ENCODE measurements at places on chromosomes 6 and 20. TPM values are rescaled to one million over a fixed set of nuclear protein-coding genes. Genes with fewer than 3 reads are reported as not detected.

DNA sequence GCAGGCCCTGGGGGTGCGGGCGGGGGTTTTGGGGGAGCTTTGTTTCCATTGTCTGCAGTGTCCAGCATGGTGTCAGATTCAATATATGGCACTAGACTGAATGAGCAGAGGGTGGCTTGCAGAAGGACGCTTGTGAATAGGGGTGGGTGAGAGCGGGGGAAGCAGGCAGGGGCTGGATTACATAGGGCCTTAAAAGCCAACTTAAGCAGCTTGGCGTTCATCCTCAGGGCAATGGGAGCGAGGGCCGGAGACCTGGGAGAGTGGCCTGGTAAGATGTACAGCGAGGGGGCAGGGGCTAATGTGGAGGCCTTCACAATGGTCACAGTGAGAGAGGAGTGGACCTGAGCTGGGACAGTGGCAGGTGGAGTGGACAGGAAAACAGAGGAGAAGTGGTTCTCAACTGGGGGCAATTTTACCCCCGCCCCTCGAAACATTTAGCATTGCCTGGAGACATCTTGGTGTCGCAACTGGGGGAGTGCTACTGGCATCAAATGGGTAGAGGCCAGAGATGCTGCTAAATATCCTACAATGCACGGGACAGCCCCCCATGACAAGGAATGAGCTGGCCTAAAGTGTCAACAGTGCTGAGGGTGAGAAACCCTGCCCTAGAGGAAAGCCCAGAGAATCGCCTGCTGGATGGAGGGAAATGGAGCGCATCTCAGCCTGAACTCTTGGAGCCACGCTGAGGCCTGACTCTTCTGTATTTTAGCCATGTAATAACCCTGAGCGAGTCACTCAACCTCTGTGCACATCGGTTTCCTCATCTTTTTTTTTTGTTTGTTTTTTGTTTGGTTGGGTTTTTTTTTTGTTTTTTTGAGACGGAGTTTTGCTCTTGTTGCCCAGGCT lies 15.1 kb upstream of the BAK1 start:
- no peak for DNase-seq

GRCh38 chr20:1505361-1505760 lies 14.1 kb upstream of the SIRPB2 start:
- no peak for DNase-seq

DNA sequence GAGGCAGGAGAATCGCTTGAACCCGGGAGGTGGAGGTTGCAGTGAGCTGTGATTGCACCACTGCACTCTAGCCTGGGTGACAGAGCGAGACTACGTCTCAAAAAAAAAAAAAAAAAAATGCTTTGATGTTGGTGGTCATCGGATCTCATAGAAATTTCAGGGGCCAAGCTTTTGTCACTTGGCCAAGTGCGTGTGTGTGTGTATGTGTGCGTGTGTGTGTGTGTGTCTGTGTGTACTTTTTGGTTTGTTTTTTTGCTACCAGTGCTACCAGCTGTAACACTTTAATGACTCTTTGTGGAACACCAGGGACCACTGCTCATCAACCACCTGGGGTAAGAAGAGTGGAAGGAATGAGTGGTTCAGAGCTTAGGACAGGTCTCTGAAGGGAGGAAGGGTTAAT lies 49.7 kb downstream of the TRAF3IP2 start:
- no peak for DNase-seq

DNA sequence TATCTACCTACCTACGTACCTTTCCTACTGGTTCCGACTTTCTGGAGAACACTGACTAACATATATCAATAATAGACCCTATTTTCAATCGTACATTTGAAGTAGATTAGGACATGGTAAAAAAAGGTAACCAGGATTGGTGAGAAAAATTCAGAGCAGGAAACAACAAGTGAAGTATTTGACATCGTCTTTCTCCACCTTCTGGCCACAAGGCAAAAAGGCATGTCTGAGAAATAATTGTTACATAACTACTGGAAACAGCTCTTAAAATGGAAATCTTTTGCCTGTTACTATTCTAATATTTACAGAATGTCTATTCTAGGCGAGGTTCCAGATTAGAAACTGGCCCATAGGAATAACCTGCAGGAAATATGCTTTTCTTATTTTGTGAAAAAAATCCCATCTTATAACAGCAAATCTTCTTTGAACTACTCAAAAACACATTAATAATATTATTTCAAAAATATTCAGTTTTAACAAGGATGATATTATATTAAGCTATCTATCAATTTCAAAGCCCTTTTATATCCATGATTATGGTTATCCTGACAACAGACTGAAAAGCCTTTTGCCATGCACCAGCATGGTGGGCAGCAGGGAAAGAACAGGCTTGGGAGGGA lies 80.8 kb downstream of the RCAN2 start:
- DNase-seq: no peak

DNA sequence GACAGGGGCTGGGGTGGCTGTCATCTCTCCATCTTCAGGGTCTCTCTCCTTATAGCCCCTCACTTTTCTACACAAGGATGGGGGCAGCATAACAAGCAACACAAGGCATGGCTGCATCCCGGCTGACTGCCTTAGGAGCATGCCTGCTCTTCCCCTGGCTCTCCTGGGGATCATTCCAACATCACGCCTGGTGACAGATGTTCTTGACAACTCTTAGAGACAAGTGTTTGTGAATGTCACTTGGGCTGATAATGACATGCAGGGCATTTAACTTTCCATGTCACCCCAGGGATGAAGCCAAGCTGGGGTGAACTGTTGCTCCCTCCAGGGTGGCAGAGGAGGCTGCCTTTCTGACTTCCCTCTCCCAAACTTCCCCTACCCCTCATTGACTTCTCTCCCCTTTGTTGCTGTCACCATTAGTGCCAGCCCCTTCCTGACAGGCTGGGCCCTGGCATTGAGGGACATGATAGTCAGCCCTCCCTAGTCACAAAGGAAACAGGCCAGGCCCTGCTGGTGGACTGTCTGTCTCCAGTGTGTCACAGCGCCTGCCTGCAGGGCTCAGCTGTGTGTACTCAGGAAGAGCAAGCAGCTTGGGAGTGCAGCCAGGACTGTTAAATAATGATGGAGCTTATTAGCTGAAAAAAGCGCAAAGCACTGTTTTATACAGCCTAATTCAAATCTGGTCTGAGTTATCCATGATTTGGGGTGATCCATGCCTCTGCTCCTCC lies 161.8 kb downstream of the LRFN2 start:
- no peak for DNase-seq

DNA sequence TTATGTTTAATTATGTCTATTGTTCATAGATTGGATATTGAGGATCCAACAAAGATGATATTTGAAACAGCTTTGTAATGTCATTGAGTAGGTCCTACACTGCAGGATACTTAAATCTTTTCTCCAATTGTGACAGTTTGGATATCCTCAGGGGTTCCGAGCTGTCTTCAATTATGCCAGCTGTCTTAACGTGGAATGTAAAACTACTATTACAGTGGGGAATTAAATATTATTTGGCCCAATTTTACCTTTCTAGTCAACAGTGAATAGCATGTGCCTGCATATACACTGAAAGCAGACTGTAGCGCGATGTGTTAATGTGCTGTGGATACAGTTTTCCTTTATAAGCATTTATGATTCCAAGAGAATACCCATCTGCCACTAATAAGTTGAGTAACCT lies 156.9 kb downstream of the GRIK2 start:
- no peak for DNase-seq

DNA sequence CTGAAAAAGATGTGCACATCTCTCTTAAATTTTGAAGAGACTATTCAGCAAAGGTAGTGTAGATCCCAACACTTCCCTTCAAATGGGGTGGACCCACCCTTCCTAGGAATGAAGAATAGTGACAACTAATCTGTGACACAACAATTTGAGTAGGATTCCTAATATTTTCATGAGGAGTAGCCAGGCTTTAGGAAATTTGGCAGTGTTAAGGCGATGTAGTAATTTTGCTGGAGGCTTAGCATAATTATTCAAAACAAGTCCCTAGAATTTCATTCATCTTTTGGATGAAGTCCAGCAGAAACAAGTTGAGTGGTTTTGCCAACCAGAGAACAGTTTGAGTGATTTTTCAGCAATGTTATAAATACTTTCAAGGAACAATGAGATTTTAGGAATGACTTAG lies 52.4 kb downstream of the ELOVL4 start:
- no peak for DNase-seq

GRCh38 chr6:155240905-155241600 lies 22.8 kb upstream of the CLDN20 start:
- no peak for DNase-seq

DNA sequence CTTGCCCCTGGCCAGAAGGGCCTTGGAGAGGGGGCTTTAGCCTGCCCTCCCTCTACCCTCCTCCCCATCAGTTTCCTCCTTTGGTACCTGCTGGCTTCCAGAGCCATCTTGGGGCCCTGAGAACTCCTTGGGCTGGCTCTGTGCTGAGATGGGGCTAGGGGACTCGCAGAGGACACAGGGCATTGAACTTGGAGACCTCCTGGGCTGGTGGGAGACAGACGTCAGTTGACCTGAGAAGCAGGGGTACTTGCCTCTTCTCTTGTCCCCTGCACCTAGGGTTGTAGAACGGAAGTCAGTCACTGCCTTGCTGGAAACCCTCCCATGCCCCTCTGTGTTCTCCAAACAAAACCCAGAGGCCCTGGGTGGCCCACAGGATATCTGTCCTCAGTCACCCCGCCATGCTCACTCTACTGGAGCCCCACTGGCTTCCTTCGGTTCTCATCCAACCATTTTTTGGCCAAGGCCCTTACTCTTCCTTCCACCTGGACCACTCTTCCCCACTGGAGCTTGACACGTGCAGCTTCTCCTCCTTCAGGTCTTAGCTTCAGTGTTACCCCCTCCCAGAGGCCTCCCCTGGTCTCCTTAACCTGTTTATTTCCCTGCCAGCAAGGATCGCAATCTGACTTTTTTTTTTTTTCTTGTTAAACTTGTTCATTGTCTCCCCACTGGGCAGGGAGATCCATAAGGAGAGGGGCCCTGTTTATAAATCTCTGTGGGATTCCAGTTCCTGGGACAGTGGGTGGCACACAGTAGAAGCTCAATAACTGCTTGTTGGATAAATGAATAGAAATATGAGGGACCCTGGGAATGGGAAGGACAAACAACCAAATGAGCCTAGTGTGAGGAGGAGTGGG lies 971 bp downstream of the RBCK1 start:
- no peak for DNase-seq

DNA sequence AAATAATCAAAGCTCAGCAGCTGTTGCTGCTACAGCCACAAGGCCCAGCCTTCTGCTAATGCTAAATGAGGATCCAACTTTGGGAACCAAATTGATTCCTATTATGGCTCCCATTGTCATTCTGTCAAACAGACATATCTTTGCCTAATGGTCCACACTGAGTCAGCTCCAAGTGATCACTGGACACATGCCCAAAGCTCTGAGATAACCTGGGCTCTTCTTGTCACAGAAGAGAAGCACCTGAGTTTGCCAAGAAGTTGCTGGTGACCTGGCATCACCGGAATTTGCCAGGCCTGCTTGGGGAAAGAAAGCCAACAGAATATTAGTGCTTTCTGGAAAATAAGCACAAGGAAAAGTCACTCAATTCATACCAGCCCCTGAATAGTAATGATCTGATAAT lies 5.8 kb downstream of the TNFRSF21 start:
- no peak for DNase-seq

DNA sequence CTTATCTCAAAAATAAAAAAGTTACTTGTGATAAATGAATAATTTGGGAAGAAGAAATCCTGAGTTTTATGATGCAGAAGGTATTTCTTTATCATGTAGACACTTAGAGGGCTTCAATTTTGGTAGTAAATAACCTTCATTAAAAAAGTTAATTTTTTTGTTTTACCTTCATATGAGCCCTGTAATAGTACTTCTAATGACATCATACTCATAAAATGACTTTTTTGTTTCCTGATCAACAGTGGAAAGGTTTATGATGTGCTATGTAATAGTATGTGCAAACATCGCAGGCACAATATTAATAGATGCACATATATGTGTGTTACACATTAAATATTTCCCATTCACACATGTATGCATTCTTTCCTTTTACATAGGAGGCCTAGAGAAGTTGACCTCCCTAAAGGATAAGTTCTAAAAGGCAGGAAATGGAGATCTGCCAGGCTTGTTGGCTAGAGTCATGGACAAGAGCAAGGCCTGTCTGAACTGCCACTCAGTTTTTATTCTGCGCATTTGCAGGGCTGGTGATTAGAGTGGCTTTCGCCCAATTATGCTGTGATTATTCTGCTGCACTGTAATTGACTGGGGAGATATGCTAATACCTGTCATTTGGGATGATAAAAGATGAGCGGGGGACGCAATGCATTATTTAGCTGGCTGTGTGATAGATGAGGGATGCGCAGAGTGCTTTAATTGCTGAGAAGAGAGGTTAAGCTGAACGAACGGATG lies 272.6 kb downstream of the TMEM242 start:
- no peak for DNase-seq

- no peak for DNase-seq
Observed at GRCh38 chr6:41289815-41290214, 3.3 kb upstream of the TREM1 start.

- DNase-seq: no peak
Observed at GRCh38 chr6:85157311-85157710, 292.6 kb upstream of the NT5E start.

- no peak for DNase-seq
Observed at GRCh38 chr20:1945660-1946059, 48.2 kb downstream of the PDYN start.

GRCh38 chr6:126548300-126548699 lies 208.4 kb downstream of the CENPW start:
- DNase-seq: no peak

- DNase-seq: no peak
Observed at GRCh38 chr6:31287619-31288018, 15.7 kb upstream of the HLA-C start.

DNA sequence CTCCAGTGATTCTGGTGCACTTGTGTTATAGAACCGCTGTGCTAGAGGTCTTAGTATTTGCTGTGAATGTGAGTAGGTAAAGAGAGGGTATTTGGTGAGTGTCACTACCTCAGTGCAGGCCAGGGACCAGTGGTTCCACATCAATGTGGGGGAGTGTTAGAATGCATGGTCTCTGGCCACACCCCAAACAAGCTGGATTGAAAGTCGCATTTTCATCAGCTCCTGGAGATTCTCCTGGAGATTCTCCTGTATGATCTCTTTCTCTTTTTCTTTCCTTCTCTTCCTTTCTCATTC lies 26.8 kb upstream of the BCAS1 start:
- DNase-seq: no peak

DNA sequence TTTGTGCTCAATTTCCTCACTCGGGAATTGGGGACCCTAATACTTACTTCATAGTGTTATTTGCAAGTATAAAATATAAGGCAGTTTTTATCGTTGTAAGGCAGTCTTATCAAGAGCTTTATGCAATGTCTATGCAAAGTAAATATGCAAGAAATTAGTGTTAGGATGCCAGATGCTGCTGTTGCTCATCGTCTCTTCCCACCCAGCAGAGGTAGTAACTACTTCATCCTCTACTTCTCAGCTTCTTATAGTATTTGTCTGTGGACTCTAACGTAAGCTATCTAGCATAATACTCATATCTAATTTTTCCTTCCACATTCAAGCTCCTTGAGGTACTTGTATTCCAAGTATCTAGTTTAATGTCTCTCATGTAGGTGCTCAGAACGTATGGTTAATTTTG lies 11.6 kb downstream of the PLCG1 start:
- DNase-seq: no peak

GRCh38 chr20:29443819-29444218 lies 1813.6 kb upstream of the DEFB115 start:
- DNase-seq: no peak

GRCh38 chr6:113388996-113389395 lies 468.1 kb upstream of the MARCKS start:
- DNase-seq: no peak

GINS1 gene
- 20.1 TPM for polyA plus RNA-seq

ASF1A gene
- 50.1 TPM for polyA plus RNA-seq

C6orf141 gene
- 0.86 TPM for polyA plus RNA-seq

ELMO2 gene
- polyA plus RNA-seq: 61.1 TPM

Measured in left renal pelvis (tissue), 4 donors.